ENCODE measurements at places on chromosomes 6 and 20. TPM values are rescaled to one million over a fixed set of nuclear protein-coding genes. Genes with fewer than 3 reads are reported as not detected.

Gene EYS
- 2.0 TPM for total RNA-seq

Gene CLIC5
- 1.2 TPM for total RNA-seq

Gene PPP1R16B
- 10.6 TPM for total RNA-seq

Gene CST2
- total RNA-seq, result not detected

Gene HACE1
- 48.5 TPM for total RNA-seq

Gene OPRM1
- total RNA-seq, result 1.2 TPM

Gene ADAM33
- 2.4 TPM for total RNA-seq

Gene POM121L2
- not detected for total RNA-seq

Gene RIPOR2
- total RNA-seq, result 17.9 TPM

Gene MTG2
- total RNA-seq, result 17.5 TPM

Gene ZSCAN12
- total RNA-seq, result 18.8 TPM

Gene RFX6
- total RNA-seq, result not detected

Gene CLDN20
- not detected for total RNA-seq

Gene LY6G6D
- total RNA-seq, result not detected

Gene HDGFL1
- total RNA-seq, result under 0.01 TPM

Gene DTNBP1
- total RNA-seq, result 10.2 TPM

Gene CALHM6
- total RNA-seq, result 4.5 TPM

Gene KHDRBS2
- total RNA-seq, result 62.4 TPM

Gene PPIL6
- 37.9 TPM for total RNA-seq

Gene SPATS1
- 0.41 TPM for total RNA-seq

Gene PRSS16
- total RNA-seq, result 0.41 TPM

Gene PACSIN1
- total RNA-seq, result 2.9 TPM

Gene ANGPT4
- total RNA-seq, result not detected

Gene FLRT3
- total RNA-seq, result 97.4 TPM

Gene TSHZ2
- total RNA-seq, result 2.4 TPM

Gene IP6K3
- total RNA-seq, result not detected

Gene MYB
- 2.9 TPM for total RNA-seq

Gene ULBP1
- 1.6 TPM for total RNA-seq

Data from frontal cortex (tissue), 4 donors.